ENCODE measurements at places on chromosomes 12 and 14.

DNA sequence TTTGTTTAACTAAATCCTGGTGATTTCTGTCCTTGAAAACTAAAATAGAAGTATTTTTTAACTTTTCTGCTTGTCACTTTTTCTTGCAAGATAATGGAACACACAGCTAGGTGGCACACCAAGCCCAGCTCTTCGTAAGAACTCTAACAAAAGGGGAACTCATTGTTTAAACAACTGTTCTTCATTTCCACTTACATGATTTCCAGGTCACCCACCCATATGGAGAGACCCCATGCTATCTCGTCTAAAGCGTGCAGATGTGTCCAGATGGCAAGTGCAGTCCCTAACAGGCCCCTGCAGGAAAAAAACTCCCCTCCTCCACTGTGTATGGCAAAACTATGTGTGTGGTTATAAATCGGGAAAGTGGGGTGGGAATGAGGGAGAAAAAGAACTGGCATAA is 43.3 kb upstream of the NT5DC3 start:
- DNase-seq: no peak

DNA sequence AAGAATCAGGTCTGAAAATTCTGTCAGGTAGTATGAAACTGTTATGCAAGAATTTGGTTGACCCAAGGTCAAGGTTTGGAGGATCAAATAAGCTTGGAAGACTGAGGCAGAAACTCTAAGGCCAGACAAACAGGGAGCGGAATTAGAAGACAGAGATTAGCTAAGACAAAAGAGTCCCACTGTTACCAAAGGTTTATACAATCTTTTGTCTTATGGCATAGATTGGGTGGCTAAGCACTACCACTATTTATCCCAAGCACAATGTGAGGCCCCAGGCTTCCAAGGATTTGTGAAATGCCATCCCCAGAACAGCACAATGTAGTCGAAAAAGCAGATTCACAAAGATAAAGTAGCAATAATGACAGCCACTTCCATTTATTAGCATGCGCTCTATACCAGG is 311.2 kb downstream of the SEC23A start:
- no peak for DNase-seq

DNA sequence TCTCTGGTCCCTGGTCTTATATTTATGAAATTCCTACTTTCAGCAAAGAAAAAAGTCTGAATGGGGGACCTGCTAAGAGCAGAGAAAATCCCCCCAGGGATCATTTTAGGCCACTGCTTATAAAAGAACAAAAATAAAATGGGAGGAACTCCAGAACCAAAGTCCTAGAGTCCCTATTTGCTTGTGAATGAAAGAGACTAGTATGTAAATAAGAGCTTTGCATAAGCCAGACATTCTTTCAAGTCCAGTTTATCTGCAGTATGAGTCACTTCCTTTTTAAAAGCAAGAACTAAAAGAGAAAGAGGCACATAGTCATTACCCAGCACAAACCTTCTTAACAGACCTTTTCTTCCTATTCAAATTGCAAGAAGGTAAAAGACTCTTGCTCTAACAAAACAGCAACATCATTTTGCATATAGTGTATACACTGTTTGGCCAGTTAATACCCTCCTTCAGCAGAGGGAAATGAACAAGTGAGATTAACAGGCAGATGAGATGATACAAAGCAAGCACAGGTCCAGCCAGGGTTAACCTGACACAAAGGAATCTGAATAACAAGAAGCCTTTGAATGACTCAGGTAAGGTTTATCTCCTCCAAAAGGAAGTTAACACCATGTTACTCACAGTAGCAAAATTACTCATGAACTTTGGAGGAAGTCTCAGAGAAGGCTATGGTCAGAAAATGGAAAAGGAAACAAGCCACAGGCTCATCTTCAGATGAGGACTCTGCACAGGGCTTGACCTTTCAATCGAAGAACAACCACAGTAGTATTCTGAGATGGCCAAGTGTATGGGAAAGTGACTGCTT is 87.3 kb downstream of the PHLDA1 start:
- DNase-seq: no peak

GRCh38 chr14:58749066-58749669 is 111.4 kb downstream of the DACT1 start:
- DNase-seq: no peak

GRCh38 chr12:40241741-40242140 is 16.9 kb downstream of the LRRK2 start:
- no peak for DNase-seq

GRCh38 chr12:89038831-89039512 is 313.3 kb downstream of the DUSP6 start:
- no peak for DNase-seq

GRCh38 chr12:21627924-21628323 is 23.3 kb upstream of the GYS2 start:
- no peak for DNase-seq

DNA sequence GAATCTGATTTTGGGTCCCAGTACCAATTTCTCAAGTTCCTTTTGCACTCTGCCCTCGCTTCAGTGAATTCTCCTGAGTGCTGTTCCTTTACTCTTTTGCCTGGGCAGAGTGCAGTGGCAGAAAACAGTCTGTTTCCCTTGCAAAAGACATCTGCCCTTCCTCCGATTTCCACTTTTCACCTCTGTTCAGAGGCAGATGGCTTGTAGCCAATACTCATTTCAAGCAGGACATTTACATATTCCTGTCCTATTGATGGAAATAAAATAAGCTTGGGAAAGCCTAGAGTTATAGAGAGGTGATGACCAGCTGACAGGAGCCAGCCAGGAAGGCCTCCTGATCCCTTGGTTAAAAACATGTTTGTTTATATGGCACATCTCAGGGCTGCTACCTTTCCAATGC is 111.0 kb downstream of the SLC8A3 start:
- no peak for DNase-seq

DNA sequence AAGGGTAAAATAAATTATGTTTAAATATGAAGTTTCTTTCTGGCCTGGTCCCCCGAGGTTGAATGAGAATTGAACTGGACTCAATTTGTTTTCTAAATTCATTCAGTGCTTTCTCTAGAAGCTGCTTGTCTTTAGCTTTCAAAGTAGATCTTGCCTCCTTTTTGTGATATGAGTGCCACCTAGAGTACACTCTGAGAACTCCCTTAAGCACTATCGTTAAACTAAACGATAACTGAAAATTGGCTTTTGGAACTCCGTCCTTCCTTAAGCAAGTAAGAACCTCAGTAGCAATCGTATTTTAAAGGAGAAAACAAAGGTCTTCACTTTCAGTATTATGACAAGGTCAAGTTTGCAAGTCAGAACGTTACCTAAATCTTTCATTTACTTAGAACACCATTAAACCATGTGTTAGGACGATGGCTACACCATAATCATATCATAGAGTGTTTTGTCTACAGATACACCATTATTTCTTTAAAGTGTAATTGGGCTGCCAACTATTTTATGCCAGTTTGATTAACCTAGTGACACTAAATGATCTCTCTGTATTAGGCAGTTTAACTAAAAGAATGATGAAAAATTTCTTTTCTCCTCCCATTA is 364.8 kb downstream of the SNAPC1 start:
- DNase-seq: no peak

- no peak for DNase-seq
Measured at GRCh38 chr12:43912859-43913258, 77.0 kb downstream of the TMEM117 start.

All from activated CD4-positive, alpha-beta T cell treated with anti-CD3 and anti-CD28 coated beads for 1 hour (primary cell).